Activated T-cell treated with anti-CD3 and anti-CD28 coated beads for 1 hour (primary cell): ENCODE measurements at places on chromosomes 3 and 15.
A peak's percentile ranks its signal among the peaks of the same experiment; 100 is the strongest.

- no peak for DNase-seq
Measured at GRCh38 chr15:37973856-37974255, 39.4 kb downstream of the TMCO5A start.

DNA sequence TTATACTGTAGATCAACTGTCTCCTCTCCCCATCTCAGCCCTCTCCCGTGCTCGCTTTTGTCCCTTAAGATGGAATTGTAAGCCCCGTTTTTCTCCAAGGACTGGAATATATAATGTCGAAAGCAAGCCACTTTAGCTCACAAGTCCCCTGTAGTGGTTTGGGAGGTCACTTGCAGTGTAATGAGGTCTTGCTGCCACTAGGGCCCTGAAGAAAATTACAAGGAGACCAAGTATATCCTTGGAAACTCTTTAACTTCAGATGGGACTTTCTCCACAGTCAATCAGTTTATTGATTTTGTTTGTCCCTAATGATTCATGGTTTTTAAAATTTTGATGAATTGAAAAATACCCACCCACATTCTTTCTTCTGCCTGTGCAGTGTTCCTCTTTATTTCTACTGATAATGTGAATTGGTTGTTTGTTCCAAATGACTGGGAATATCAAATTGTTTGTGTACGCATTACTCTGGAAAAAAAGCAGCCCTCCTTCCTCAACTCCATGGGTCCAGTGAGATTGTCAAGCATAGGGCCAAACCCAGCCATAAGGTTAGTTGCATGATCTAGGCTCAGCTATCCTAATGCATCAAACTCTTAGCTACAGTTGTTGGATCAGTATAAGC is 294.8 kb downstream of the MCTP2 start:
- DNase-seq, result no peak

- no peak for DNase-seq
Measured at GRCh38 chr3:164779816-164780215, 298.5 kb downstream of the SI start.

DNA sequence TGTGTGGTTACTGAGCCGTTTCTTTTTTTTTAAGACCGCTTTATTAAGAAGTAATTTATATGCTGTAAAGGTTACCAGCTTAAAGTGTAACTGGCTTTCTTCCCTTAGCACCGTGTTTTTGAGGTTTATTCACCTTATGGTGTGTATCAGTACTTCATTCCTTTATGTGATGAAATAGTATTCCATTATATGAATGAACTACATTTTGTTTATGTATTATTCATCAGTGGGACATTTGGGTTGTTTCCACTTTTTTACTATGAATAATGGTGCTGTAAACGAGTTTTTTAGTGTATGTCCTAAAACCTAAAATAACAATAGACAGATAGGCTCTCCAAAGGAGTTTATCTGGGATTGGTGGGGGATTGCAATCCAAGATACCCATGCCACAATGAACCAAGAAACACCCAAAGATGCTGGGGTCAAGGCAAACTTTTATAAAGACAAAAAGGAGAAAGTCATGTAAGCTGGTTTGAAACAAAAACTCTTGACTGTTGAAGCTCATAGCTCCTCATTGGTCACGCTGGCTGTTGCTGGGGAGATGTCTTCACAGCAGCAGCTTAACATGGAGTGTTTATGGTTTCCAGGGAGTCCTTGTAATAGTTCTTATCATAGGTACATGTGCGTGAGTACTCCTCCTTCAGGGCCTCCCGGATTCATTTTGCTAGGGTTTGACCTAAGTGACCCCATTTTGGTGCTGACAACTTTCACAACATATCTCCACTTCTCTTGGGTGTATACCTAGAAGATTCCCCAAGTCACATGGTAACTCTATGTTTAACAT is 16.0 kb downstream of the TM2D3 start:
- no peak for DNase-seq

DNA sequence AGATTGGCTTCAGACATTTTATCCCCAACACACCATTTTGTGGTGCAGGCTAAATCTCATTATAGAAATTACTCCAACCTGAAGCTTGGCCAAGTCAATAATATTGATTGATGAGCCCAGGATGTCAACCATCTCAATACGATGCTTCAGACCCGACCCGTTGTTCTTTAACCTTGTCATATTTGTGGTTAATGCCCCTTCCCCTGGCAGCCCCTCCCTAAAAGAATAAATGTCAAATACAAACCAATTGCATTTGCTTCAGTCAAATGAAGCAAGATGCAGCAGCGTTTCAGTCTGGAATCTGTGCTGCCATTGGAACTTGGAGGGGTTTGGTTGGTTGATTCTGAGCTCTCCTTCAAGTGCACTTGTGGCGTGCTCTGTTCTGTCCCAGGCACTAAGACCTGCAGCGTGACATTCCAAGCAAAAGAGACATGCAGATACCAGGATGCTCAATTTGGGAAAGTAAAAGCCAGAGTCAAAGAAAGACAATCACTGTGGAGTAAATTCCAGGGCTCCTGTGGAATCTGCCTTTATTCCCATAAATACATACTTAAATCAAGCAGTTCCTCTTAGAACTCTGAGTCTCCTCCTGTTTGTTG is 23.8 kb upstream of the PSMD6 start:
- DNase-seq, result no peak

- no peak for DNase-seq
Measured at GRCh38 chr3:67389176-67389575, 265.2 kb downstream of the SUCLG2 start.

DNA sequence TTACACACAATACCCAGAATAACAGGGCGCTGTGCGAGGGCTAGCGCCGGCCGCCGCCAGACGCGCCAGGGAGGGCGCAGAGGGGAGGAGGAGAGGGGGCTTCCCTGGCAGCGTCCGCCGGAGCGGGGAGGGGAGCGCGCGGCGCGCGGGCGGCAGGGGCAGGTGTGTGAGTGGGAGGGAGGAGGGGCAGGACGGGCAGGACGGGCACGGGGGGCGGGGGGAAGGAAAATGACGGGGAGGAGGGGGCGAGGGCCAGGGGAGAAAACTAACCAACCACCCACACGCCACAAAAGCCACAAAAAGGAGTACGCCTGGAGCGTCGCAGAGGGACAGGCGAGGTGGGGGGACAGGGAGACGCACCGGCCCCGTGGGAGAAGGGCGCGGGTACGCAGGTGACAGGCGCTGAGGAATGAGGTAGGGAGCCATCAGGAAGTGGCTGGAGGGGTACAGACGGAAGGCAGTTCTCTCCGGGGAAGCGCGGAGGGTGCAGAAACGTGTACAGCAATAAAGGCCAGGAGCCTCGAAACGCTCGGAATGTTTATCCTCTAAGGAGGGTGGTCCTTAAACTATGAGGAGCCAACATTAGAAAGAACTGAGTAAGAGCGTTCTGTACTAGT is 610 bp upstream of the SATB1 start:
- peak; percentile 65 for DNase-seq

GRCh38 chr15:61530769-61531168 is 301.7 kb upstream of the RORA start:
- DNase-seq, result no peak

GRCh38 chr3:157956850-157957249 is 149.4 kb downstream of the SHOX2 start:
- DNase-seq, result no peak

DNA sequence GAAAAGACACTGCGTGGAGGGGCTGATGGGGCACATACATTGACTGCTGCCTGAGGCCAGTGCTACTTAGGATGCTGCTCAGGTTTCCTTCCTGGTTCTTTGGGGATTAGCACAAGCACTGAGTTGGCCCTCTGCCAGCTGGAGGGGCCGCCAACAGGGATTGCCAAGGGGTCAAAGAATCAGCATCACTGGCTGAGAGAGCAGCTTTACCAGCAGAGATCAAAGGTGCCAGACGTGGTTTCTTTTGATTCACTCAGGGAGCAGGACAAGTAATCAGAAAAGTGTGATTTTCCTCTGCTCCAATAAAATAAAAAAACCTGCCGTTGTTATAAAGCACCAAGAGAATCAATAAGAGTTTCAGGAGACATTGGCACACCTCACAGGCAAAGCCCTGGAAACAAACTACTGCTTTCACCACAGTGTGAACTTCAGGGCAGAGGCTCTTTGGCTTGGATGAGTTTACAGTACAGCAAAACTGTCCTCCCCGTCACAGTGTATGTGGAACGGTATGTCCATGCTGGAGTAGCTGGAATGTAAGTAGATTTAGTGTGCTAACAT is 45.8 kb upstream of the FSIP1 start:
- DNase-seq, result no peak

DNA sequence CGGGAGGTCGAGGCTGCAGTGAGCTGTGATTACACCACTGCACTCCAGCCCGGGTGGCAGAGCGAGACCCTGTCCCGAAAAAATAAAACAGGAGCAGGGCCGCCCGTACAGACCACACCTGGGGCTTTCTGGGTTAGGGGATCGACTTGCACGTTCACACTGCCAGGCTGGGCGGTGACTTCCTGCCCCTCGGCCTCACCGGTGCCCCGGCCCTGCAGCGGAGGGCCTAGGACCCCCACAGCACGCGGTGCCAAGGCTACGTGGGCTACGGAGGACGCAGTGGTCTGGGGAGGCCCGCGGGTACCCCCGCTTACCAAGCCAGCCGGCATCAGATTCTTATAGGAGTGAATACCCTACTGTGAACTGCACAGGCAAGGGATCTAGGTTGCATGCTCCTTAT is 11.6 kb upstream of the TTC14 start:
- DNase-seq, result no peak

DNA sequence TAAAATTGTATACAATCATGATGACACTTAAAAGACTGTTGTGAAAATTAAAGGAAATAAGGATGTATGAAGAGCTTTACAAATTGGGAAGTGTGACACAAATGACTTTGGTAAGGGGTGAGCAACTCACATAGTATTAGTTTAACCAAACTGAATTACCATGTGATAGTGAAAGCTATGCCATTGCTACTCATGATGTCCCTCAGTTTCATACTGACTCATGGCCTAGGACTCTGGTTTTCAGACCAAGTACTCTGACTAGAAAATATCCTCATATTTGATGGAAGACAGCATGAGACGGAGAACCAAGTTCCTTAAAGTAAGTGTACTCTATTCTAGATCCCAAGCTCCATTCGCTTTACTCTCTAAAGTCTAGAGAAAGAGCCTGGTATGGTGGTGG is 203.2 kb upstream of the ICE2 start:
- no peak for DNase-seq

- DNase-seq, result peak; percentile 38
Measured at GRCh38 chr3:9727041-9727595, 4.4 kb upstream of the BRPF1 start.

DNA sequence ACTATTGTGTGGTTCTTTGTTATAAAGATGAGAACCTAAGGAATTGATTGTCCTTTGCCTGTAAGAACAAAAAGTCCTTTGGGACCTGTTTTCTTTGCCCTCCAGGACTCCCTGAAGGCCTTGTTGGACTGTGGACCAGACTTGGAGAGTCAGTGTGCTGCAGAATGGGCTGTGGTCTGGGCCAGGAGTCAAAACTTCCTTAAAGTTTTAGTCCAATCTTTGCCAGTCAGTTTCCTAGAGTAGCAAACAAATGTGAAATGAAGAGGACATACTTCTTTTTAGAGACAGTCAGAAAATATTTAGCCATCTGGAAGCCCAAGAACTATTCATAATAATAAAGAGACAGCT is 45.4 kb downstream of the PDE8A start:
- no peak for DNase-seq
